Large intestine (tissue), 12 donors: ENCODE measurements at places on chromosomes 2 and 18. TPM values are rescaled to one million over a fixed set of nuclear protein-coding genes. Genes with fewer than 3 reads are reported as not detected.

The ZNF512 gene
- 36.7 TPM for polyA plus RNA-seq

DNA sequence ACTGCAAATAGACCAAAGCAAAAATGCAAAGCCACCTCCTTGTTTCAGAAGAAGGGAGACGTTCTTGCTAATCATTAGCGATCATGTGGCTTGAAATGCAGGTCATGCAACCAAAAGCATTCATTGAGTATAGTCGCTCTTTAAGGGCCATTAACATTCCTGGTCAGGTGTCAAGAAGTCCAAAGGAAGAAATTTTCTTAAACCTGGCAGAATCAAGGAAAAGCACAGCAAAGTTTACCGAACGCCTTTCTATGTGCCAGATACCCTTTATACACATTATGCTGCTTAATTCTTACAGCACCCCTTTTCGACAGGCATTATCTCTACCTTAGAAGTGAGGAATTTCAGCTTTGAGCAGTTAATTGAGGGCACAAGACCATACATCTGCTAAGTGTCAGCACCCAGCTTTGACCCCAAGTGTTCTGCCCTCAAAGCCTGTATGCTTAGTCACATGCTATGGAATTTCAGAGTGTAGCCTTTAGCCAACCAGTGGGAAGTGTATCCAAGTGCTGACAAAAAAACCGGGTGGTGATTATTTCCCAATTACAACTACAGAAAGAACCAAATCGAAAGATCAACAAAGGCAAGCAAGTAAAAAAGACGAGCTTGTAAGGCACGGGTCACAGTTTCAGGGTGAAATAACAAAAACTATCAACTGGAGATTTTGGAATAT, 70.8 kb downstream of the EPHA4 start:
- no peak overlapping the region for H3K4me3 ChIP-seq
- H3K36me3 ChIP-seq = no peaks in the 10 kb centered on the region
- H3K27ac ChIP-seq = no peak overlapping the region
- DNase-seq = no peak
- no peaks in the 10 kb centered on the region for H3K4me1 ChIP-seq

The PTCD3 gene
- 110 TPM for polyA plus RNA-seq

DNA sequence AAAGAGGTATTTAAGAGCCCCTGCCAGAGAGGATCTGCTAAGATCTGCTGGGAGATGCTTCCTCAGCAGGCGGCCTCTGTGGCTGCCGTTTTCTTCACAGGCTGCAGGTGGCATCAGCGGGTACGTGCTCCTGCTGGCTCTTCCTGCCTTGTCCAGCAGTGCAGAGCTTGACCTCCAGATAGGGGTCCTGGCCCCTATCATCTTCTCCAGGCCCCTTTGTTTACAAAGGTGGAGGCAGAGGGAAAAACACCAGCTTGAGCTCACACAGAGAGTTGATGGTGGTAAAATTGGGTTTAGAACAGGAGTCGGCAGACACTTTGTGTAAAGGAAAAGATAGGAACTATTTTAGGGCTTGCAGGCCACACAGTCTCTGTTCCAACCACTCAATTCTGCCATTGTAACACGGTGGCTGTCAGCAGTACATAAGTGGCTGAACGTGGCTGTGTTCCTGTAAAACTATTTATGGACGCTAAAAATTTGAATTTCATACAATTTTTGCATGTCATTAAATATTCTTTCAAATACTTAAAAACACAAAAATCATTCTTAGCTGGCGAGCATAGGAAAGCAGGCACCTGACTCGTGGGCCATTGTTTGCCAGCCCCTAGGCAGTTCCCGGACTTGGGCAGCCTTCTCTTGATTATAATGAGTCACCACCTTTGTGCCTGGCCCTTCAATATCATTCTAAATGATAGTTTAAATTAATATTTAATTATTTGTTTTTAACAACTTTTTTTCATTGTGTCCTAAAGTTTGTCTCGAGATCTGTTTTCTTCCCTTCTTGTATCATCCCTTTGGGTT, 98.2 kb upstream of the B3GNT7 start:
- peaks cover 15% of the 10 kb centered on the region for H3K4me1 ChIP-seq
- H3K27ac ChIP-seq = no peak overlapping the region
- no peaks in the 10 kb centered on the region for H3K27me3 ChIP-seq

The LDAH gene
- polyA plus RNA-seq = 28.0 TPM

- no peak for DNase-seq
- no peaks in the 10 kb centered on the region for H3K27me3 ChIP-seq
- no peak overlapping the region for H3K27ac ChIP-seq
- H3K4me1 ChIP-seq = no peaks in the 10 kb centered on the region
These were observed 697.0 kb upstream of the ID2 start for GRCh38 chr2:7984693-7985353.

The EPHA4 gene
- 4.9 TPM for polyA plus RNA-seq

- DNase-seq = no peak
- peaks cover under 1% of the 10 kb centered on the region for H3K36me3 ChIP-seq
- H3K4me1 ChIP-seq = no peaks in the 10 kb centered on the region
- H3K27ac ChIP-seq = no peak overlapping the region
- peaks cover 2% of the 10 kb centered on the region for H3K27me3 ChIP-seq
These were observed 869 bp downstream of the USP40 start for GRCh38 chr2:233565685-233566140.

DNA sequence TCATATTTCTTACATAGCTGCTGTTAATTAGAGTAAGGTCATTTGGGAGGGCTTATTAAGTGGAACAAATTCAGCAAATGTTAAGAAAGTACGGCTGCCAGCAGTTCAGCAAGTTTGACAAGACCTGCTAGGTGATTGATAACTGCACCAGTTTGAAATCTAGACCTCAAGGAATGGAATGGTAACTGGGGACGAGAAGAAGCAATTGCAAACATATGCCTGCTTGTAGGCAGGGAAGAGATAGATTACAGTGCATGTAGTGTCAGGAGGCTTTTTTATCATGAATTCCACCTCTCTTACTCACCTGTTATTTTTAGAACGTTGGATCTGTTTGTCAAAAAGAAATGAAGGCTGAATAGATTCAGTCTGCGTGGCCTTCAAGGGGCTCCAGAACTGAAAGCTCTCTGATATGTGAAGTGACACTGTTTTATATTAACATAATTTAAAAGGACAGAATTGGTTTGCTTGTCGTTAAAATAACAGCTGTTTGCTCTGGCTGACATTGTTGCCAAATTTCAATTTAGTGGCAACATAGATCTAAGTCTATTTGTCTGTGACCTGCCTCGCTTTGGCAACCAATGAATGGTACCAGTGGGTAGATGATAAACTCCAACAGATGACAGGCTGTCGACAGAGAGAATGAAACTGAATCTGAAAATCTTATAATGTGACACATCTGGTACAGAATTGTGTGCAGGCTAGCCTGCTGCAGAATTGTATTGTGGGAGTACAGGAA, 199.3 kb downstream of the ZNF407 start:
- H3K4me1 ChIP-seq = no peaks in the 10 kb centered on the region
- H3K36me3 ChIP-seq = no peaks in the 10 kb centered on the region
- H3K4me3 ChIP-seq = no peak overlapping the region
- DNase-seq = no peak

DNA sequence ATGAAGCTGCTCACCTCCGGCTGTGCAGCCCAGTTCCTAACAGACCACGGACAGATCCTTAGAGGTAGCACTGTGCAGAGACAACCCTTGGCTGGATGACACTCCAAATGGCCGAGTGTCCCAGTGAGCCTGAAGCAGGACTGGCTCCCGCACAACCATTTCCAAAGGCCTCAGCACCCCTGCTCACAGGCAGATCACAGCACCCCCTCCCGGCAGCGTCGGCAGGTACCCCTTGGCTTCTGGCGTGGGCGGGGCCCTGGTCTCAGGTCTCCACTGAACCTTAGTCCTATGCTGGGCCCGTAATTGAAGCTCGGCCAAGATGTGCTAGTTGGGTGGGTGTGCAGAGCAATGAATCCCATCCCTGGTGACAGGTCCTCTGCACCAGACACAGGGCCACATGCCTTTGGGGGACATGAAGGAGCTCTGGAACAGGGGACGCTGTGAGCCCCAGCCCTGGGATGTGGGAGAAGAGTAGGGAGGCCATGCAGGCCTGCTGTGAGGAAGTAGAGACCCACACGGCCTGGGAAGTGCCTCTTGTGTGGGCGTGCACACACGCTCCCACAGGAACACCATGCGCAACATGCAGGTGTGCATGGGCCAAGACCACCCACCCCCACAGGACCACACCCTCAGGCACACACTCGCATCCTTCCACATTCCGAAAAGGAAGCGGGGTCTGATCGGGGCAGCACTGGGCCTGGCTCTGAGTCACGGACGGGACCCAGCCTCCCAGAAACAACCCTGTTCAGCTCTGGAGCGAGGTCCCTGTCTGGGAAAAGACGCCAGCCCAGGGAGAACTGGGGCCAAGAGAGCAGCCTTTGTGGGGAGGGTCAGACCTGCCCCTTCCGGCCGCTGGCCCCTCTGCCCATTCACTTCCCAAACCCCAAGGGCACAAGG, 2.8 kb downstream of the DUSP2 start:
- H3K27ac ChIP-seq = no peak overlapping the region
- no peak overlapping the region for H3K4me3 ChIP-seq
- peaks cover 16% of the 10 kb centered on the region for H3K4me1 ChIP-seq
- DNase-seq = no peak

The SERPINB7 gene
- 0.09 TPM for polyA plus RNA-seq

The GAD1 gene
- polyA plus RNA-seq = 0.34 TPM

The SKOR2 gene
- not detected for polyA plus RNA-seq

DNA sequence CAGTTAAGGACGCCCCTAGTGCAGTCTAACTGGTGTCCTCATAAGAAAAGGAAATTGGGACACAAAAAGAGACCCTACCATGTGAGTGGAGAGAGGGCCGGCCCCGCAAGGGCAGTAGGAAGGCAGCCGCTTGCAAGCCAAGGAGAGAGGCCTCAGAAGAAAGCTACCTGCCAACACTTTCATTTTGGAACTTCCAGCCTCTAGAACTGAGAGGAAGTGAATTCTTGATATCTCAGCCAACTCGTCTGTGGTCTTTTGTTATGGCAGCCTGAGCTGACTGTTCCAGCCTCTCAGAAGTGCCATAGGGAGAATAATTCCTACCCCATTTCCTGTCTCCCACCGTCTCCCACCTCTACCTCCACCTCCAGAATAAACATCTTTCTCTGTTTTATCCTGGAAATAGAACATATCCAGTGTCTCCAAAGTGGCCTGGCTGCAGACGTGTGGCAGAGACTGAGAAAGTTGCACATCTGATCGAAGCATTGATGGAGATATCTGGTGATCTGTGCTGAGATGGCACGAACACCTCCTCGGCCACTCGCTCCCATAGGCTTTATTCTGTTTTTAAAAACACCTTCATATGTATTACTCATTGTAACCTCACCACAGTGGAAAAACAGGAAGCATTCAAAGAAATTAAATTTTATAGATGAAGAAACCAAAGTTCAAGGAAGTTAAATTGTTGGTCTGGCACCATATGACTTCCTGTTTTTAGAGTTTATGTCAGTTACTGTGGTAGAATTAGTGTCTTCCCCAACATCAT, 39.5 kb upstream of the MARCO start:
- no peak for DNase-seq
- no peaks in the 10 kb centered on the region for H3K4me1 ChIP-seq
- no peak overlapping the region for H3K27ac ChIP-seq
- no peaks in the 10 kb centered on the region for H3K27me3 ChIP-seq
- H3K4me3 ChIP-seq = no peak overlapping the region

DNA sequence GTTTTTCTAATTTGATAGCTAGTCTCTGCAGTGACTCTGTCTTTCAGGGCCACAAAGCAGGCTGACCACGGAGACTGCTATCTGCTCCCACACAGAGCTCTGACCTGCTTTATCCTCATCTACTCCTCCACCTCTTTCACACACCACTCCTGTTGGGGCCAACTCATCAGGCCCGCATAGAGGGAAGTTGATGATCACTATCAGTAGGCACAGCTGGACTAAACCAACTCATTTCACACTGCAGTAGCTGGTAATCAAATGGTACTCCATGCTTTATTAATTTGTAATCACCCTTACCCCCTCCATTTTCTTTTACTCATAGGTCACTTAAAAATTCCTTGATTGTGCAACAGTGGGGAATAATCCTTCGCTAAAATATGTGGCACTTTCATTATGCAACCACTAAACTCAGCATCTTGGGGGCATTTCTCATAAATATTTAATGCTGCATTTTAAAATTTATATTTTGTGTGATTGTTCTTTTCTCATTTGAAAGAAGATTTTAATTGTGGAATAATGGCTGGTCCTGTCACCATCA, 249.8 kb upstream of the GCFC2 start:
- H3K4me1 ChIP-seq = no peaks in the 10 kb centered on the region
- no peak overlapping the region for H3K4me3 ChIP-seq
- no peak overlapping the region for H3K27ac ChIP-seq
- no peaks in the 10 kb centered on the region for H3K27me3 ChIP-seq

- H3K27ac ChIP-seq = no peak overlapping the region
- no peaks in the 10 kb centered on the region for H3K36me3 ChIP-seq
- no peak overlapping the region for H3K4me3 ChIP-seq
- no peaks in the 10 kb centered on the region for H3K27me3 ChIP-seq
- DNase-seq = no peak
These were observed 362.9 kb downstream of the ZEB2 start for GRCh38 chr2:144156736-144157640.

DNA sequence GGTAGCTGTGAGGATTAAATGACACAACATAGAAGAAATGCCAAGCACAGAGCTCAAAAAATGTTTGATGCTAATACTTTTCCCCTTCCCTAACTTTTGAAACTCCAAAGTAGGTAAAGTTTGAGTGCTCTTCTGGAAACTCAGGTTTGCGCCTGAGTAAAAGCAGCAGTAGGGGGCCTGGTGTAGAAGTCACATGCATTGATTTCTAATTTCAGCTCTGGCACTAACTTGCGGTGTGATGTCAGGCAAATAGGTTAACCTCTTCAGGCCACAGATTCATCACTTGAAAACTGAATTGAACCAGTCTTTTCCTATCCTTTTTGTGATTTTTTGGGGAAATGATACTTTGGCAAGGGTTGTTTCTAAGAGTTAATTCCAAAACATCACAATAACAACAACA, 27.2 kb downstream of the LHCGR start:
- no peak overlapping the region for H3K27ac ChIP-seq
- no peaks in the 10 kb centered on the region for H3K36me3 ChIP-seq
- H3K4me3 ChIP-seq = no peak overlapping the region

The NDC80 gene
- 11.8 TPM for polyA plus RNA-seq

The GRP gene
- polyA plus RNA-seq = 3.4 TPM
